Neural progenitor cell (in vitro differentiated cells): ENCODE measurements at places on chromosomes 7 and 10.

- DNase-seq, result no peak
These were observed 262.1 kb downstream of the AHR start for GRCh38 chr7:17560516-17560915.

DNA sequence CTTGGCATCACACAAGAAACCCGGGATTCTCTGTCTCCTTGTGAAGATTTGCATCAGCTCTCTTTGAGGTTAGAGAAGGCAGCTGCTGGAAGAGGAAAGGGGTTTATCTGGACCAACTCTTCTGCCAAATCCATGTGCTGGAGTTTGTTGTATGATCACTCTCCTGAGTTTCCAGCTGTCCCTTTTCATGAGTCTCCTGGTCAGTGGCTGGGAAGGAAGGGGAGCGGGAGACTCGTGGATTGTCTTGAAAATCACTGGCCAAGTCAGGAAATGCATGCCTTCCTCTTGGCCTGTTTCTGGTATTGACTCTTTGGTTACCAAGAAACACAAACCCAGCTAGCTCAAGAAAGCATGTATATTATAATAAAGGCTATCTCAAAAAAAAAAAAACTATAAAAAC, 38.8 kb downstream of the TACR2 start:
- no peak for DNase-seq

DNA sequence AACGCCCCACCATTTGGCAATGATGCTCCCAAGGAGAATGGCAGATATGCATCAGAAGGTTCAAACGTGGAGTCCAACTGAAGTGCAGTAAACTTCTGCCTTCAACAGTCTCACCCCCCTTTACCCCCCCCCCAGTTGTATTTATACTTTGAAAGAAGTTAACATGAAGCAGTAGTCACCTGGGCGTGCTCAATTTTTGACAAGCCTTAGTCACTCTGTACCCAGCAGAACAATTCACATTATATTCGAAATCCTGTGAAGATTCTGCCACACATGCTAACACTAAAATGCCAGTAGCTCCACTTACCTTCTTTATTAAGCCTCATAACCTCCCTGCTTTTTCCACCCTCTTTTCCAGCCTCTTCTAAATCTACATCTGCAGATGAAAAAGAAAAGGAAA, 894 bp downstream of the ATXN7L1 start:
- no peak for DNase-seq

- DNase-seq, result no peak
These were observed 64.8 kb upstream of the DNAJB6 start for GRCh38 chr7:157271991-157272324.

- DNase-seq, result no peak
These were observed 87.1 kb downstream of the AASS start for GRCh38 chr7:122056977-122057376.

DNA sequence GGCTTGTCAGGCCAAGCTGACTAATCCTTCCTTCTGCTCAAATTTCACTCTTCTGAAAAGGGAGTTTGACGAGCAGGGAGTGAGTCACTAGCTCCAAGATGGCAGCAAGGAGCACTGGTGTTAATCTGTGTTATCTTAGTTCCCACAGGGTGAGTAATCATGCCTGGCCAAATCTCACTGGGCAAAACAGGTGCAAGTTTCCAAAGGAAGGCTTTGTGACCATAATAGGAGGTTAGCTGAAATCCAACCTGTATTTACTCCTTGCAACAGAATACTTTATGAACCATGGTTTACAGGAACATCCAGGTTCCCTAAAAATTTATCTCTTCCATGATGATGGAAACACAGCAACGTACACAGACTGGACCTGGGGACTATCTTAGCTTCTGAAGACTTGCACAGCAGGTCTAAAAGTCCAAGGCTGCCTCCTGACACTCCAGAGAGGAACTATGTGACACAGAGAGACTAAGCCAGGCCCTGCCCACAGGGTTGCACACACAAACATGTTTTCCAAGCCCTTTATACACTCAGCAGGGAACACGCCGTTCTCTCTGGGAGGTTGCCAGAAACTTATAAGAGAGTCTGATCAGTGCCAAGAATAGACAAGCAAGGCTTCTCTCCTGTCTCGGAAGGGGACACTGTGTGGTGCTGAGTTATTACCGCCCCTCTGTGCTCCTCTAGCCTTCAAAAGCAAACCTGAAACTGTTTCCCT, 46.3 kb downstream of the PDK4 start:
- no peak for DNase-seq

DNA sequence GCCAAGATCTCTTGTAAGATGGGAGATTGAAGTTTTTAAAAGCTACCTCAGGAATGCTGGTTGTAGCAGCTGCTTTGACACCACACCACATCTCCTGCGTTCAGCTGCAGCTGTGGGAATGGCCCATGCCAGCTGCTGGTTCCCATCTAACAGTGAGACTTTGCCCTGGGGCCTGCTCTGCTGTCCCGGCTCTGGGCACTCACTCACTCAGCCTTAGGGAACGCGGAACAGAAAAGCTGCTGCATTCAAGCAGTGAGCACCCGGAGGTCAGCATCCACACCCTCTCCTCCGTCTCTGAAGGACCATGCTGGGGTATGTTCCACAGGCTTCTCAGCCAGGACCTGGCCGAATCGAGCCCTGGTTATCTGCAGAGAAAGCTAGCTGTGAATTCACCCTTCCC, 197.1 kb upstream of the CXCL12 start:
- no peak for DNase-seq

DNA sequence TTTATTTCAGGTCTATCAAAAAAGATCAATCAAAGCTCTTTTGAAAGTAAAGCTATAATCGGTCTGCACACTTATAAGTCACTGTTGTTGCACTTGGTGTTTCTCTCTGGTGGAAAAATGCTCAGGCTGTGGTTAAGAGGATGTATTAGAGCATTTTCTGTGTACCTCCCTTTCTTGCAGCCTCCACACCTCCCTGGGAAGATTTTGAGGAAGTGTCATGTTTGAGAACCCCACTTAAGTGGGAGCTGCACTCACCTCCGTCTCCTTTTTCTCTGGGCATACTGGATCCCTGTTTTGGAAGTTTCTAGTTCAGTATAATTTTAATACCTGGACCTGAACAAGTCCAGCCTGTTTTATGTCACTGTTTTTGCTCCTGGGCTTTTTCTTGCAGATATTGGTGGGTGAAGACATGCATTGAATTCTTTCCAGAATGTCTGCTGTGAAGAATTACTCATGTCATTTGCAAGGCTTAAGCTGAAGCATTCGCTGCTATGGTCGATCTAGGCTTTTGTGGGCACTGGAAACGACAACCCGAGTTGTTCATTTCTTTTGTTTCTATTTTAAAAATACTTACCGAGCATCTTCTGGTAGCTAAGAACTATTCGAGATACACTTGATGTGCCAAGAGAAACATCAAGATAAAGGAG, 36.6 kb downstream of the TCF7L2 start:
- no peak for DNase-seq

DNA sequence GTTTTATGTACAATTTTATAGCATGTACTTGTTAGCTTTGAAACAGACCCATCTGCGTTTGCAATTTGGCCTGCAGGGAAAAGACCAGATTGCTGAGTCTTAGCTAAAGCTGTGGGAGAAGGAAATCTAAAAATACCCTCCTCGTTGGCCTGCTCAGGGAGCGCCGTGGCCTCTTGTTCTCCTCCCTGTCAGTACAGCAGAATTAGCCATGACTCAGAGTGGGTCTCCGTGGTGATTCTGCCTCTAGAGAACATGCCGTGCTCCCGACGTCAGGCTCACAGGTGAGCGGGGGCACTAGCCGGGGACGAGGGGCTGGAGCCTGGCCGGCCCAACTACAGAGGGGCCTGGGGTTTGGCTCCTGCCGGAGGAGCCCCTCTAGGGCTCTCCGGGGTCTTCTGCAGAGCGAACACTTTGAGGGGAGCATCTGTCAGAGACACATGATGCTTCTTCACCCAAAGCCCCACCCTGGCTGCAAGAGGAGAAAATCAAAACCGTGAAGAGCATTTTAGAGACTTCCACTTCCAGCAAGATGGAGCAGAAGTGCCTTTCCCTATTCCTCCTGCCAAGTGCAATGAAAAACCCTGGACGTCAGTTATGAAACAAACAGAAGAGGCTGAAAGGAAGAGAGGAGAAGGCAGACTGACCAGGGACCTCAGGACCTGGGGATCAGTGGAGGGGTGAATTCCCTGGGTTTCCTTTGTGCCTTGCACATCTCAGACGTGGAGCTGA, 98.9 kb downstream of the LHPP start:
- no peak for DNase-seq

- DNase-seq, result peak; percentile 48
These were observed 93.8 kb downstream of the CUX1 start for GRCh38 chr7:101910991-101911799.

GRCh38 chr10:71627956-71628355, 91.6 kb downstream of the C10orf105 start:
- DNase-seq, result no peak

GRCh38 chr10:30963992-30964930, 67.4 kb downstream of the ZNF438 start:
- DNase-seq, result no peak

GRCh38 chr7:36957620-36958019, 233.3 kb upstream of the AOAH start:
- DNase-seq, result no peak
